ENCODE measurements at places on chromosomes 5 and 9. TPM values are rescaled to one million over a fixed set of nuclear protein-coding genes. Genes with fewer than 3 reads are reported as not detected.
A peak's percentile ranks its signal among the peaks of the same experiment; 100 is the strongest.

DNA sequence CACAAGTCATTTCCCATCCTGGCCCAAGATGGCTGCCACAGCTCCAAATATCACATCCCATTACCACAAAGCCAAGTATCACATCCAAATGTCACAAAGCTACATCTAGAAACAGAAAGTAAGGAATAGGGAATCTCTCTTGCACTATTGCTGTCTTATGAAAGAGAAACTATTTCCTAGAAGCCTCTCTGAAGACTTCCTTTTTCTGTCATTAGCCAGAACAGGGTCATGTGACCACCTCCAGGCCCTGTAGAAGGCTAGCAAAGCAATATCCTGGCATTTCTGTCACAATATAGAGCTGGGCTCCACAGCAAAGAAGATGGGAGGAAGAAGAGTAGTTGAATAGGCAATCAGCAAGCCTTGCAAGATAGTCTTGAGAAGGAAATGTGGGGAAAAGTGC is 99.2 kb downstream of the SH3TC2 start:
- no peak for DNase-seq

- DNase-seq, result no peak
Measured at GRCh38 chr5:128412145-128412930, 125.7 kb downstream of the FBN2 start.

- peak; percentile 83 for DNase-seq
Measured at GRCh38 chr9:134502809-134503211, 138.8 kb upstream of the COL5A1 start.

The C5orf58 gene
- 0.29 TPM for polyA plus RNA-seq

DNA sequence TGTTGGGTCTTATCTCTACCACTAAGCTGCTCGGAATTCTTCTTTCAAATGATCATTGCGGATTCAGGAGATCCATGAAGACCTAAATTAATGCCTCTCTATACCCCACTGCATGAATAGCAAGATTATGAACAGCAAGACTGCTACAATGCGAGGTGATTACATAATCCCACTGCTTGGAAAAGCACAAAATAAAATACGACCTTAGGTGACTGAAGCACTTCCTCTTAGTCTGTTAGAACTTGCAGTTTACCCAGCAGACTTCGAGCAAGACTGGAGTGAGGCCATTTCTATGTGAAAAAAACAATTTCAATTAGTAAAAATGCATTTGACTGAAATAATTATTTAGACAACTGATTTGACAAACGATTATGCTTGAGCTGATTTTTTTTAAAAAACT is 59.8 kb downstream of the SH3RF2 start:
- no peak for DNase-seq

GRCh38 chr5:149600932-149601331 is 19.6 kb downstream of the ARHGEF37 start:
- DNase-seq, result no peak

DNA sequence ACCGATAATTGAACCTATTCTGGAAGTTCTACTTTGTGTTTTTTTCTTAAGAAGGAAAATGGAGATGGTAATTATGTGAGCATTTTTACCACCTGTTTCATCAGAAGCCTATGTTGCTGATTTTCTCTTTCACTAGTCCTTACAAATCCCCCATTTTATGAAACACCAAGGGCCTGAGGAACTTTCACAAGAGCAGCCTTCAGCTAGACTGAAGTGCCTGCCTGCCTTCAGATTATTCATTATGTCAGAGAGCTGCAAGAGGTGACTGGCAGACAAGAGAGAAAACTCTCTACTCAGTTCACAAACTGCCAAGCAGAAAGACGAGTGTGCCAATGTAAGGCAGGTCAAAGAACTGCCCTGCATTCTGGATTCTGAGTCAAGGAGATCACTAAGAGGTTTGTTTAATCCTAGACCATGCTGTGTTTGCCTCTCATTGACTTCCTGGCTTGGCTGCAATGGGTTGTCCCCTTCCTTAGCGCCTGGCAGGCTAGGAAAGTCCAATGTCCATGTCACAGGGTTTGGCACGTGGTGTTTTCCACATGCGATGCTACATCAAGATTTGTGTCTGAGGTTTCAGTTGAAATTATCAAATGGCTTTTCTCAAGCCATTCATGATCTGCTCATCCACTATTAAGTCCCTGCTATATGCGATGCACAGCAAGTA is 143.3 kb downstream of the CDC42SE2 start:
- no peak for DNase-seq

DNA sequence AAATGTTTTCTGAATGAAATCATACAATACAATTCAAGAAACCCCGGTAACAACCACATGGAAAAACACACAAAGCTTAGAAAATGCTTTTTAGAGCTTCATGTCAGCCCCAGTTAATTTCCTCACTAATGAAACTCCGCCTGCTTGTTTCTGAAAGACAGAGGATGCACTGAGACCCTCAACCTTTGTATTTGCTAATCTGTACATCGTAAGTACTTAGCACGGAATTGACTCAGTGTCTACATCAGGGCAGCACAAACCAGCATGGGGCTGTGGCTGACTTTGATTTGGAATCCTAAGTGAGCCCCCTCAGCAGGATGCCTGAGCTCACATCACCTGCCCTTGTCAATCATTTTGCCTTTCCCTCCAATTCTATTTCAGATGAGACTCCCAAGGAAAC is 499.1 kb upstream of the MPDZ start:
- no peak for DNase-seq

DNA sequence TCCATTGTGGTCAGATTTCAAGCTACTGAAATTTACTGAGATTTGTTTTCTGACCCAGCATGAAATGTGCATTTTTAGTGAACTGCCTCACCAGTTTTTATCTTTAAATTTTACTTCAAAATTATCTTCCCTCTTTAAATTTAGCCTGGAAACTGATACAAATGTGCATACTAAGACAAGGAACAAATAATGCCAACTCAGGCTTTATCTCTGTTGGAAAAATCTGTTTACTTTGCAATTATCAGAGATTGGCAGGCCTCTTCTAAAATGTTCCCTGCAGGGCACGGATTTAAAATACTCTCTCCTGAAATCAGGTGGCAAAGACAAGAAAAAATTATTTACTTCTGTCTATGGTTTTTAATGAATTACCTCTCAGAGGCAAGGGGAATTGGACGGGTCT is 151.0 kb upstream of the PTCH1 start:
- no peak for DNase-seq

The DMRT1 gene
- polyA plus RNA-seq, result 0.10 TPM

GRCh38 chr9:81717061-81717746 is 27.9 kb upstream of the TLE1 start:
- DNase-seq, result no peak
